Activated CD4-positive, alpha-beta T cell treated with anti-CD3 and anti-CD28 coated beads, Interleukin-2, amount 10 ng/mL, durations not matched to agents 24 days and 14 days (primary cell): ENCODE measurements at places on chromosomes 1 and 21.

DNA sequence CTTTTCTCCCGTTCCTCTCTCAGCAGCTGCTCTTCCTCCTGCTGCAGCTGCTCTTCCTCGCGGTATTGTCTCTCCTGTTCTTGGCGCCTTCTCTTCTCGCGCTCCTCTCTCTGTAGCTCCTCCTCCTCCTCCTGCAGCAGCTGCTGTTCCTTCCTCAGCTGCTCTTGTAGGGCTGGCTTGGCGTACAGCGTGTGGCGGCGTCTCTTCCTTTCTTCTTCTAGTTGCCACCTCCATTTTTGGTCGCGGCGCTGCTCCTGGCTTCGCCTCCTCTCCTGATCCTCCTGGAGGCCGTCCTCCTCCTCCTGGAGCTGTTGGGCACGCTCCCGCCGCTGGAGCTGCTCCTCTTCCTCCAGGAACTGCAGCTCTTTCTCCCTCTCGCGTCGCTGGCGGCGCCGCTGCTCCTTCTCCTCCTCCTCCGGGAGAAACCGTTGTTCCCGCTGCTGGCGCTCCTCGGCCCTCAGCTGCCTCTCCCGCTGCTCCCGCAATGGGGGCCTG lies 4.8 kb downstream of the TCHH start:
- DNase-seq = peak; percentile 76

- DNase-seq = no peak
These were observed 97.8 kb downstream of the EBNA1BP2 start for GRCh38 chr1:43074244-43074643.

DNA sequence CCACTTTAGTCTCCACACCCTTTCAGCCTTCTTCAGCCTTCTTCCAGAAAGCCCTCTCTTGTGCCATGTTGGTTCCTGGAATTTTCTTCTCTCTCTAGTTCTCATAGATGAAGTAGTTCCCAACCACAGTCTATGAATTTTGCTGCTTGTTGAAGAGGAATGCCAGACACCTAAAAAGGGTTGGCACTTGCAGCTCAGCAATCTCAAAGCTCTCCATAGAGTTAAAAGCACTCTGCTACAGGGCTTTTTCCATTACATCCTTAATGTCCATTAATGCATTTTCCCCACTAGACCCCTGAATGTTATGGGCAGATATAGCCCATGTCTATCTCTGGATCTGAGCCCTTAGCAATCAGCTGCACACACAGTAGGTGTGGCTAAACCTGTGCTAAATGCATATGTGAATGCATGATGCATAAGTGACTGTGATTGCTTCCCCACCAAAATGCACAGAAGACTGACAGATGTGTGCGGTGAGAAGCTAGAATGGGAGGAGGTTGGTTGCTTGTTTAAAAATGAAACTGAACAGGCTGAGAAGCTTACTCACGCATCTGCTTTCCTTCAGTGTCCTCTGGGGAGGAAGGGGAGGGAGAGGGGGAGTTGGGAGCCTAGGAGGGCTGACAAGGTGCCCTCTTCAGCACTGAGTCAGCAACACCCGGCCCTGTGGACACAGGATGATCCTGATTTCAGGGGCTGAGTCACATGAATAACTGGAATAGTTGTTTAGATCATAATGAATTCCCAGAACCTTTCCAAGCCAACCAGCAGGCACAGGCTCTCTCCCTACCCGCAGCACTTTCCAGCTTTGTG lies 146.1 kb upstream of the FGGY start:
- peak; percentile 81 for DNase-seq

DNA sequence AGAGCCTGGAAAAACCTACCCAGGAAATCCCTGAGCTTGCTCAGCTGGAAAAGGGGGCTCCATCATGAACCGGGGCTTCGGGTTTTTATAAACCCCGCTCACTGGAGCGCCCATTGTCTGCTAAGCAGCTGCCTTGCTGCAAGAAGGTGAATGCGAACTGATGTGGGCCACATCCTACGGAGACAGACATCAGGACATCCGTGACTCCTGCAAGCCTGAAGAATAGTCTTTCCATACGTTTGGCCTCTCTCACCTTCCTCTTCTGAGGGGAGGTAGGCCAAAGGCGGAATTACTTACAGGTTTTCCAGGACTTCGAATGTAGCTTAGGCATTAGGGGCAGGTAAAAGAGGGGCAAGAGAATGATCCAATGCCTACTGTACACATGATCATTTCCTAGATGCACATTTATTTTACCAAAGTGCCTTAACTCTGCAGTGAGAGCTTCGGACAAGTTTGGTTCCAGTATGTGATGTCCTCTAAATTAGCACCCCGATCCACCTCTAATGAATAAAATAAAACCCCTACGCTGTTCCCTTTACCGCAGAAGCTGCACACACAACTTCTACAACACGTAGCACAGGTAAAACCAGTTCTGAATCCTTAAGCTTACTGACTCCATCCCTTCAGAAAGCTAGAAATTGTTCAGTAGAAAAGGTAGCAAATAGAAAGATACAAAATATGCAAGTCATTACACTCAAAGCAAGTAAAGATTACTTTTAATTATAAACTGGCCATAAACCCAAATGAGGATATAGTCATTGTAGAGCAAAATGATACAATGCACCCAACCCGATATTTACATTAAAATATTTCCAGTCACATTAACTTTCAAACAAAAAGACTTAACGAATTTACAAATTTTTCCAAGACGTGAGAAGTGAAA lies 866 bp upstream of the SORT1 start:
- peak; percentile 58 for DNase-seq

DNA sequence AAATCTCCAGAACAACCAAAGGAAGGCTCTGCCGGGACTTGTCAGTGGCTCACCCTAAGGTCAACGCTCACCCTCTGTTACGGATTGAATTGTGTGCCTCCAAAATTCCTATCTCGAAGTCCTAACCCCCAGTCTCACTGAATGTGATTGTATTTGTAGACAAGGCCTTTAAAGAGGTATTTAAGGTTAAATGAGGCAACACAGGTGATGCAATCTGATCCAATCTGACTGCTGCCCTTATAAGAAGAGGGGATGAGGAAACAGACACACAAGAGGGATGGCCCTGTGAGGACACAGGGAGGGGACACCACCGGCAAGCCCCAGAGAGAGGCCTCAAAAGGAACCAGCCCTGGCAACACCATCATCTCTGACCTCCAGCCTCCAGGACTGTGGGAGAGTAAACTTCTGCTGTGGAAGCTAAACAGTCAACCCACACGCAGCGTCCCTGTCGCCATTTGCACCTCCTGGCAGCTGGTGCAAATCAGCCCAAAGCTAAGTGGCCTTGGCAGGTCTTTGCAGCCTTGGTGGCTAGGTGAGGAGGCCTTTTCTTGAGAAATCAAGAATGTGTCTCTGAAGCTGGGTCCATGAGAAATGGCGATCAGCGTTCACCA lies 24.2 kb downstream of the UBASH3A start:
- DNase-seq = no peak

DNA sequence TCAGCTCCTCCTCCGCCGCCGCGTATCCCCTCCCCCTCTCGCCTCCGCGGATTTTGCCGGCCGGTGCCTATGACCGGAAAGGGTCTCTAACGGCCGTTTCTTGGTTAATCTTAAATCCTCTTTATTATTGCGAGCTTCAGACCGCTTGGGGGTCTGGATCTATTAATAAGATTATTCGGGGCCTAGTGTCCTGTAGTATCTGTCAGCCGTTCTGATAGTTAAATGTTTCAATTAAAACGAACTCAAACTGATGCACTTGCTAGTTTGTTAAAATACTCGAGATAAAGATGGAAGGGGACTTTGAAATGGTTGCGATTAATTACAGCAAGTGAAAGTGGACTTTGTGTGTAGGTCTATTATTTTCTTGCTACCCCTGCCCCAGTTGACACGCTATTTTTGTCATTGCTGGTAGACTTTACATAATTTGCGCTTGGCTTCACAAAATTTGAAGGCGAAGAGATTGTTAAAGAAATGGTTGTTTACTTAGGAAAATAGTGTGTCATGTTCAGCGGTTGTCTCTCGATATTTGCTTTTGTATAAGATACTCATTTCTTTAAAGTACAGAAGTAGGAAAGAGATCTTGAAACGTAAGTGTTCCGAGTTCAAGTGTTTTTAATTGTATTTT lies 779 bp downstream of the SON start:
- DNase-seq = peak; percentile 93

DNA sequence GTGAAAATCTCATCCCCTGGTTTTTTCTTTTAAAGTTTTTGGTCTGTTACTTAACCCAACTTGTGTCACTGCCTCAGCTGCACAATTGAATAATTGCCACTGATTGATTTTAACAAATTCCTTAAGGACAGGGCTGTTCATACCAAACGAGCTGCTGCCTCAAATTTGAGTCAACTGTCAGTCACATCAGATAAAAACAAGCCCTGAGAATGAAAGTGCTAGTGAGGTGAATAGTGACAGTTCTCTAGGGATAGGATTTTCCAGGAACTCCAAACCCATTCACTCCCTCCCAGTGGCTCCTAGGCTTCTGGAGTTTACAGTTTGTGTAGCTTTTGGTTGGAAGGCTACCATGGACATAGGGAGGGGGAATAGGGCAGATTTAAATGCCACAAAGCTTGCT lies 79.4 kb downstream of the SAMSN1 start:
- DNase-seq = no peak

DNA sequence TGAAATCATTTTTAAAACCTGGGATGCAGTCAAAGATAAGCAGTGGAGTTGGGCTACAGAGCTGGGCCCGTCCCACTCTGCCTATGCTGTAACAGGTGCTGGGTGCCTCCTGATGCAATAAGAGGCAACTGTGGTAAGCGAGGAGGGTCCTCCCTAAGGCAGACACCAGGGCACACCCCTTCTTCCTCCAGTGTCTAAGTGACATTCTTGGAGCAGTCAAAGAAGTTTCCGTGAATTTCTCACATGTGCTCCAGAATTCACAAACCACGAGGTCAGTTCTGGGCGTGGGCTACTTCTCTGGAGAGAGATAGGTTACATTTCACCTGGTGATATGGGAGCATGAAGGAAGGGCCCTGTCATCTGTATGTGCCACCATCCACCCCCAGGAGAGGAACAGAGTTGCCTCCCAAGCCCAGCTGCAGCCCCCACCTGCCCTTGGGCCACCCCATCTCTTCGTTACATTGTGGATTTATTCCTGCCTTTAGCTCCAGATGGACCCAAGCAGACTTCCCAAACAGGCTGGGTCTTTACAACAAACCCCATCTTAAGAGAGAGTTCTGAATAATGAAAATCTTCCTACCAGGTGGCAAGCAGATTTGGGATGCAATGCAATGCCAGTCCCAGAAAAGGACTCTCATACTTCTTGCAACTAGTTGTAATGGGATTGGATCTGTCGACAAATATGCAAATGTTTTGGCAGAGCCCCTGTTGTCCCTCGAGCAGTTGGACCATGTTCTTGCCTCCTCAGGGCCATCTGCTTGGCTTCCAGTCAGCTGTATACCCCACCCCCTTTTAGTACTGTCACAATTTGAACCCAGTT lies 82.5 kb upstream of the CNTN2 start:
- DNase-seq = no peak

GRCh38 chr1:54103414-54103813 lies 49.4 kb downstream of the CDCP2 start:
- no peak for DNase-seq

DNA sequence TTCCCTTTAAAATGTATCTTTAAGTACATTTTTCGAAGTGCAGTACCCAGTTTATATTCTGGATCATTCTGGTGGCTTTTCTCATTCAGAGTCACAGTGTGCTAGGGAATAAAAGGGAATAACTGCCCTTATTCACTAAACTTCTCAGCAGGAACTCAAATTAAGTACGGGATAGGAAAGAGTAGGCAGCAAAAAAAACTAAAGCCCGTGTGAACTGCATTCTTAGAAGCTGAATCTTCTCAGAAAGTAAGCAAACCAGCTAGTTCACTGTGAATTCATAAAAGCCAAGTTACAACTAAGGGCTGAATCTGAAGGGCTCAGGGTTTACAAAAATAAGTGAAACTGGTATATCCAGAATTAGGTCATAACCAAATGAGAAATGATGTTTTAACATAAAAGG lies 22.0 kb downstream of the PRPF38A start:
- DNase-seq = no peak

DNA sequence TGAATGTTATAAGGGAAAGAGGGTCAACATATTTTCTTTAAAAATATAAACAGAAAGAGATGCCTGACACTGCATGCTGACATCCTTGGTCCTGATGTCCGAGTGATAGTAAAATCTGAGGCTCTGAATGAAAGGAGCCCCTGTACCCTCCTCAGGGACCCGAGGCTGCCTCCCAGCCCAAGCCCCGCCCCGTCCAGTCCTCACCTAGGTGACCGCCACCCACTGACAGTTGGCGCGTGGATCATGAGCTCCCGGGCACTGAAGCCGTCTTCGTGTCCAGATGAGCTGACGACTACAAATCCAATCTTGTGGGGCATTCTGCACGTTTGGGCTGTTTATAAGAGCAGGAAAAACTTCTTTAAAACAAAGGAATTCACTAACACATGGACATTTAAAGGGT lies 4.9 kb downstream of the CEP104 start:
- no peak for DNase-seq

- DNase-seq = no peak
These were observed 93.7 kb upstream of the ETS2 start for GRCh38 chr21:38712071-38712470.

GRCh38 chr1:5821540-5822176 lies 170.6 kb downstream of the NPHP4 start:
- no peak for DNase-seq

GRCh38 chr1:52707927-52708655 lies 9.9 kb upstream of the COA7 start:
- no peak for DNase-seq

DNA sequence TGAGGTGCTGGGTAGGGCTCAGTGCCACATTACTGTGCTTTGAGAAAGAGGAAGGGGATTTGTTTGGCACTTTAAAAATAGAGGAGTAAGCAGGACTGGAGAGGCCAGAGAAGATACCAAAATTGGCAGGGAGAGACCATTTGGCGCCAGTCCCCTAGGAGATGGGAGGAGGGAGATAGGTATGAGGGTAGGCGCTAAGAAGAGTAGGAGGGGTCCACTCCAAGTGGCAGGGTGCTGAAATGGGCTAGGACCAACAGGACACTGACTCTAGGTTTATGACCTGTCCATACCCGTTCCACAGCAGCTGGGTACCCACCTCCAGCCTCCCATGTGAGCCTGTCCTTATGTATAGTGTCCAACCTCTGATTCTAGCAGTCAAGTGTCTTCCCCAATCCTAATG lies 1.0 kb upstream of the CRTC2 start:
- DNase-seq = no peak

GRCh38 chr1:22983944-22984343 lies 11.3 kb upstream of the LACTBL1 start:
- no peak for DNase-seq

DNA sequence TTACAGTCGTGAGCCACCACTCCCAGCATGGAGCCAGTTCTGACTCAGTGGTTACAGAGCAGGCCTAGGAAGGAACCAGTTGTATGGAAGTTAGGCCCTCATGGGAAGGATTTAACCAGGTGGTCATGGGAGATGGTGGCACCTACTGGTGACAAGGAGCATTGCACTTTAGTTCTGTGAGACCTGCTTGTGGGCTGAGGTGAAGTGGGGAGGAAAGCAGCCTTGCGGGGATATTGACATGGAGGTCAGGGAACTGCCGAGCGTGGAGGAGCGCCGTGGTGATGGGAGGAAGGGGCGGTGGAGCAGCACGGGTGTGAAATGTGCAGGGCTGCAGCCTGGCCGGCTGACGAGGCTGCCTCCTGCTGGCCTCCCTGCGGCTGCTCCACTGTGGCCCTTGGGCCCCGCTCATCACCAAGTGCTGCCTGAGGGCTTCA lies 100.4 kb downstream of the GALNT2 start:
- peak; percentile 78 for DNase-seq
